ENCODE measurements at places on chromosomes 4 and X.

GRCh38 chr4:3701736-3702560 is 64.2 kb upstream of the ADRA2C start:
- no peak for DNase-seq

DNA sequence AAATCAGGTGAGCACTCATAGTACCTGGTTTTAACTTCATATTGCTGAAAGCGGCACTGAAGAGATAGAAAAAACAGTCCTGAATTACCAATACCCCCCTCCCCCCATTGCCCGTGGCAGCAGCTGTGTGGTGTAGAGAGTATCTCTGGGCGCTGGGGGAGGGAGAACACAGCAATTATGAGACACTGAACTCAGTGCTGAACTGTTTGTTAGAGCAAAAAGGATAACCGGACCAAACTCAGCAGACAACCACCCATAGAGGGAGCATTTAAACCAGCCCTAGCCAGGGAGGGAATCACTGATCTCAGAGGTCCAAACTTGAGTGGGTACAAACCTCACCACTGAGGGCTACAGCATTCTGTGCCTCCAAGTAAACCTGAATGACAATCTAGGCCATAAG is 457.4 kb upstream of the TEX13C start:
- no peak for DNase-seq

DNA sequence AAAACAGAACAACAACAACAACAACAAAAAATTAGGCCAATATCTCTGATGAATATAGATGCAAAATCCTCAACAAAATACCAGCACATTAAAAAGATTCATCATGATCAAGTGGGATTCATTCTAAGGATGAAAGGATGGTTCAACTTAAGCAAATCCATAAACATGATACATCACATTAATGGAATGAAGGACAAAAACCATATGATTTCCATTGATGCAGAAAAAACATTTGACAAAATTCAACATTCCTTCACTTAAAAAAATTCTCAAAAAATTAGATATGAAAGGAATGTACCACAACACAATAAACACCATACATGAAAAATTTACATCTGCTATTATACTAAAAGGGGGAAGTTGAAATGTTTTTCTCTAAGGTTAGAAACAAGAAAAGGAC is 103.3 kb downstream of the IL15 start:
- DNase-seq = no peak

DNA sequence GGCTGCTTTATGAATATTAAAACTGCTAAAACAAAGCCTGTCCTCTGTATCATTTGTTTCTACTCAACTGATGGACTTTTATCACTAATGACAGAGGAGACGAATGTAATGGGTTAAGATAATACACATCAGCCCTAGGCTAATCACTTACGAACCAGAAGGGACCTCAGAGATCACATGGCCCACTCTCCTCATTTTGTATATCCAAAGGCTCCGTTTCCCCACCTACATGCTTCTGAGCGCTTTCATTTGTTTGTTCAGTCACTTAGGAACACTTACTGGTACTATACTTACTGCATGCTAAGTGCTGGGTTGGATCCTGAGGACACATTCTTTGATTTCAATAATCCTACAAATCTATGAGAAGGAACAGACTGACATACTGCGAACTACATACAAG is 169.3 kb downstream of the CEP135 start:
- no peak for DNase-seq

DNA sequence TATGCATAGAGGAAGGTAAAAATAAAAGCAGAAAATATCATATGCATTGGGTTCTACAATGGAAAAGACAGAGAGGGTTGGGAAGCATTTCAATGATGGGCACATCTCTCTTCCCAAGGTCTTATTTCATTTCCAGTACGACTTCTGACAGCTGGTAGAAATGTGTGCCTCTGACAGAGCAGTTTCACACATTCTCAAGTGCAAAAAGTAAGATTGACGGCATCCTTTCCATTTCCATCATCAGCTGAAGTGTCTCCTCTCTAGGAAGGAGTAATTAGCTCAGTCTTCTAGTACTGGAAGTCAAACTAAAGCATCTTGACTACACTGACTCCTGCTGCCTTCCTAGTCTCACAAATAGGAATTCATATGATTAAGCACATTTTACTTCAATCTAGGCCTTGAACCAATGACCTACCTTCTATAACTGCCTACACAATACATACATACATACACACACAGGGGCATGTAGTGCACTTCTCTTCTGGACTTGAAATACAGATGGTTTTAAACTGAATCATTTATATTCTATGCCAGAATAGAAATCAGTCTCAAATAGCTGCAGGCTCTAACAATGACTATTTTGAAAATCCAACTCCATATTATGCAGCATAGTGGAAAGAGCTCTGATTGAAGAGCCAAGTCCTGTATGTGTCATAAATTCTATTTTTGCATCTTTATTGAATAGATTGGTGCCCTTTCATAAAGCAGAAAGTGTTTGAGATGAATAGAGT is 473.4 kb downstream of the INPP4B start:
- DNase-seq = no peak

DNA sequence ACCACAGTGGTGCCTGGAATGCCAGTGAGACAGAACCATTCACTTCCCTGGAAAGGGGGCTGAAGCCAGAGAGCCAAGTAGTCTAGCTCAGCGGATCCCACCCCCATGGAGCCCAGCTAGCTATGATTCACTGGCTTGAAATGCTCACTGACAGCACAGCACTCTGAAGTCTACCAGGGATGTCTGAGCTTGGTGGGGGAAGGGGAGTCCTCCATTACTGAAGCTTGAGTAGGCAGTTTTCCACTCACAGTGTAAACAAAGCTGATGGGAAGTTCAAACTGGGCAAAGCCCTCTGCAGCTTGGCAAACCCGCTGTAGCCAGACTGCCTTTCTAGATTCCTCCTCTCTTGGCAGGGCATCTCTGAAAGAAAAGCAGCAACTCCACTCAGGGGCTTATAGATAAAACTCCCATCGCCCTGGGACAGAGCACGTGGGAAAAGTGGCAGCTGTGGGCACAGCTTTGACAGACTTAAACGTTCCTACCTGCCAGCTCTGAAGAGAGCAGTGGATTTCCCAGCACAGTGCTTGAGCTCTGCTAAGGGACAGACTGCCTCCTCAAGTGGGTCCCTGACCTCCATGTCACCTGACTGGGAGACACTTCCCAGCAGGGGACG is 32.0 kb downstream of the NAP1L2 start:
- DNase-seq = no peak

- no peak for DNase-seq
These were observed 41.0 kb upstream of the UCP1 start for GRCh38 chr4:140609548-140610425.

DNA sequence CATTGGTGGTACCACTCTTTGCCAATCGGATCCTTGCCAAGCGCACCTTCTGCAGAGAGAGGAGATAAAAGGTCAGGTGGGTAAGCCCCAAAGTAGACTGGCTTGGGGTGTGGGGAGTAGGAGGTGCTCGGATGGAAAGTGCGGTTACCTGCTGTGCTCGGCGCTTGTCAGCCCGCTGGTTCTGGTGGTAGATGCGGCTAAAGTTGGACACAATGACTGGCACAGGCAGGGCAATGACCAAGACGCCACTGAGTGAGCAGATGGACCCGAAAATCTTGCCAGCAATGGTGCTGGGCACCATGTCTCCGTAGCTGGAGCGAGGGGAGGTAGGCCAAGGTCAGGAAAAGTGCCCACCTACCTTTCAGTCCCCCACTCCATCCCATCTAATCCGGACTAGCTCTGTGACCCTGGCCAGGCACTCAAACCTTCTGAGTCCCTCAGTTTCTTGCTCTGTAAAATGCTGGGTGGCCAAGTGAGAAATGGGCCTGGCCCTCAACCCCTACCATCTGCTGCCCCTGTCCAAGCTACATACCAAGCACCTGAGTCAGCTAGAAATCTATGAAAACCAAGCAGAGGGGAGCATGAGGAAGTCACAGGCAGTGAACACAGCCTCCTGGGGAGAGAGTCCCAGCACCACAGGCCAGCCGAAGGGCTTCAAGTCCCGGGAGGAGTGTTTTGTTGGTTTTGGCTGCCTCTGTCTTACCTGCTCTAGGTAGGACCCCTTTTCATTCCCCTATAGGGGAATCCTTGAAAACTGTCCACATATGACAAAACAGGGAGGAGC is 4.7 kb downstream of the KCND1 start:
- DNase-seq = no peak

DNA sequence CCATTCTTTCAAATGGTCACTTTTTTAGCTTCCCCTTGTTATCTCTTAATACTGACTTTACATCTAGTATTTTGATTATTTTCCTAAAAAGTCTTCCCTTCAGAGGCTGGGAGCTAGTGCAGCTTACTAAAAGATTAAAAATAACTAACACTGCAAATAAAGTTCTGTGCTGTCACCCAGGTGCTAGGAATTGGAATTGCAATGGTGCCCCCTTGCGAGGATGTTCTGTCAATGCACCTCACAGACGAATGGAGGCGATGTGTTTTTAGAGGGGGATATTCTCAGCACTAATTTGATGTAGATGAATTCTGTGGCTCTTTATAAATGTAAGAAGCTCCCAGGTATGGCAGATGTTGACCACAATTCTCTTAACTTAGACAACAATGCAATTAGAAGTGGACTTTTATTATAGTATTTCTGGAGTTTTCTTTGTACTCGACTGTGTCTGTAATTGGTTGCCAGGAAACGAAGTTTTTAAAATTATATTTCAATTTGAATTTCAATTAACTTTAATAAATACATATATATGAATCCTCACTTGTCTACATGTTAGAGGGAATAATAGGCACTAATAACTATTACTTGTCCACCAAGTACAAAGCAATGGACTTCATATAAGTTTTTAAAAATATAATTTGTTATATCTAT is 22.0 kb upstream of the SMIM31 start:
- DNase-seq = no peak

DNA sequence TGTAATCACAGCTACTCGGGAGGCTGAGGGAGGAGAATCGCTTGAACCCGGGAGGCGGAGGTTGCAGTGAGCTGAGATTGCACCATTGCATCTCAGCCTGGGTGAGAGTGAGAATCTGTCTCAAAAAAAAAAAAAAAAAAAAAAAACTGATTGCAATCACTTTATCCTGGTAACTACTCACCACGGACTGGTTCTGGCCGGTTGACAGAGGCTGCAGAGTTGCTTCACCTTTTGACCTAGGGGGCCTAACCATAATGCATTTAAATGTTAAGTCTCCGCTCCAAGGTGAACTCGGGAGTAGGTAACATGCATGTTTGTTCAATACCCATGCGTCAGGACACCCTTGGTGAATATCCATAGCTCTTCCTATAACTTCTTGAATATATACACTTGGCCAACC is 1.8 kb downstream of the PPP2R3B start:
- no peak for DNase-seq

GRCh38 chr4:152994038-152994437 is 57.9 kb downstream of the FHDC1 start:
- DNase-seq = no peak

DNA sequence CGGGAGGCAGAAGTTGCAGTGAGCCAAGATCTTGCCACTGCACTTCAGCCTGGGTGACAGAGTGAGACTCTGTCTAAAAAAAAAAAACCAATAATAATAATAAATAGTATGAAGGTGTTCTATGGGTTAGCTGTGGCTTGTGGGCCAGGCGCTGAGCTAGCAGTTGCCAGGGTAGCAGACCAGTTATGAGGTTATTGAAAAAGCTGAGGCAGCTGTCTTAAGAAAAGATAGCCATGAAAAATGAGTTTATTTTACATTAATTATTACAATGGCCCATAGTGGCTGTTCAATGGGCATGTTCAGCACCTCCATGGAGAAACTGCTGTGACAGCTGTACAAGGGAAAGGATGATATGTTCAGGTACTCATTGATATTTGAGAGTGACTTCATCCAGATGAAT is 13.3 kb upstream of the HSD17B10 start:
- no peak for DNase-seq

- DNase-seq = no peak
These were observed 9.3 kb downstream of the CETN2 start for GRCh38 chrX:152821145-152821765.

- no peak for DNase-seq
These were observed 153.2 kb upstream of the FRG1 start for GRCh38 chr4:189787216-189788031.
